ENCODE measurements at places on chromosomes 1 and 21.
A peak's percentile ranks its signal among the peaks of the same experiment; 100 is the strongest.

- DNase-seq: no peak
These were observed 33.8 kb downstream of the RSPH1 start for GRCh38 chr21:42461881-42462877.

DNA sequence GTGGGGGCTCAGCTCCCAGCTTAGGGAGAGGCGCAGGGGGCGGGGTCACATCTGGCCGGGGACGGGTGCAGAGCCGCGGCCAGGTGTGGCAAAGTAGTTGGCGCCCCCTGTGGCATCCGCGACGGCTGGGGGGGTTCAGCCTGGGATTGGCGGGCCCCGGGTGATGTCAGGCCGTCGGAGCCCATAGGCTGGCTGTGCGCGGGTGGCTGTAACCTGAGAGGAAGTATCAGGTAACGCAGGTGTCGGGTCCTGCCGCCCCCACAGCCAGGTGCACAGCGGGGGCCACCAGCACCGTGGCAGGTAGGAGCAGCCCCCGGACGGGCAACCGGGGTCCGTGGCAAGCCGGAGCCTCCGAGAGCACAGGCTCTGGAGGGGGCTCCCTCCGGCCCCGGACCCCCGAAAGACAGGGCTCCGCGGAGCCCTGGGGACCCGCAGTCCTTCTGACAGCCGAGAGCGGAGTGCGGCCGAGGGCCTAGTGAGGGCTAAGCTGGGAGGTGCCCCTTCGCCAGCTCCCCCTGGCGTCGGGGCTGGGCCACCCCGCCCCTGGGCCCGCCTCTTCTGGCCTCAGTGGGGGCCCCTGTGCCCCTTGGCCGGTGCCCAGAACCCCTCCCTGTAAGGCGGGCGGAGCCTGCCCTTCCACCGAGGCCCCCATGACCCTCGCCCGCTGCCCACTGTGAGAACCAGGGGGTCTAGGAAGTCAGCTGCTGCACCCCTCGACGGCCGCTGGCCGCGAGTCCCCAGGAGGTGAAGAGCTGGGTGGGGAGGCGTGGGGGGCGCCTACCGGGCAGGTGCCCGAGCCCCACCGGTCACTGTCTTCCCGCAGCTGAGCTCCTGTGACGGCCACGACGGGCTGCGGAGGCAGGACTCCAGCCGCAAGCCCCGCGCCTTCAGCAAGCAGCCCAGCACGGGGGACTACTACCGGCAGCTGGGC lies 17.9 kb downstream of the TNFRSF25 start:
- no peak for DNase-seq

- no peak for DNase-seq
These were observed 192.3 kb upstream of the C1orf87 start for GRCh38 chr1:60265560-60266535.

GRCh38 chr1:89753761-89754160 lies 67.1 kb upstream of the LRRC8D start:
- no peak for DNase-seq

DNA sequence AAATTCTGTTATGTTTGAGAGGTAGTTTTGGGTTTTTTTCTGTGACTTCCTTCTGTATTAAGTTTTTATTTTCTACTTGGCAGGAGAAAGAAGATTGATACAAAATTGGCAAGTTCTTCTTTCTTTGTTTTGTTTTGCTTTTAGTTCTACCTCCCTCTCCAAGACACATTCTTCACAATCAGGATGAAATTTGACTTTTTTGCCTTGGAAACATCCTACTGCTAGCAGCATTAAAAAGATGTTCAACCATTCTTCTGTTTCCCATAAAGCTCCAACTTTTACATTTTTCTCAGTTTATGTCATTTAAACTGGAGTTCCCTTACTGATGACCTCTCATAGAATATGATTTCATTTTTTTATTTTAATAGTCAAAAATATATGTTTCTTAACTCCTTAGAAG lies 234.8 kb downstream of the NCAM2 start:
- DNase-seq: no peak

DNA sequence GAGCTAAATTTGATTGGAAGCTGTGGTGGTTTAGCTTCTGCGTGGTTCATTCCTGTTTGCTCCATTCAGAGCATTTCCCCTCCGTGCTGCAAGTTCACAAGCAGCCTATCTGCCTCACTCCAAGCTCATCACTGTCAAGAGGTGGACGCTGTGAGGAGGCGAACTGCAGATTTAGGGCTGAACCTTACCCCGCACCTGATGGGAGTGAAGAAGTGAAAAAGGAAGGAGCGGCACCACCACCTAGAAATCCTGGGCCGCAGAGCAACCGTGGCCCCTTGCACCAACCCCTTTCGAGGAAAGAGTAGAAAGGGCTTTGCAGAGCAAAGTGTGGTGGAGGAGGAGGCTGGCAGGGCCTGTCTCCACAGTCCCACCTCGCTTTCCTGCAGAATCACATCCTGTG lies 117.4 kb downstream of the IER5 start:
- DNase-seq: no peak

DNA sequence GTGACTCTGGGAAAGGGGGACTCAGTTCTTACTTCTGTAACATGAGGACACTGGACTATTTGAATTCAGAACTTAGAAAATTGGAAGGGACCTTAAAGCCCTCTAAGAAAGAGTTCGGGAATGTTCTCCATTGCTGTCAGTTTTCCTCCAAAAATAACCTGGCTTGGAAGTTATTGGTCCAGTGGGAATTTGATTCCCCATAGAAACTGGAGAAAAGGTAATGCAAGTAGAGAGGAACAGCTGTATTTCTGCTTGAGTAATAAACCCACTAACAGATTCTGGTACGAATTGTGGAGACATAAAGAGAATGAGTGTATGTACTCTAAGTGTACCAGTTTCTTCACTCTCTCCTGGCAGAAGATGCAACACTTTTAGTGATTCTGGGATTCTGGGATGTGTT lies 1.8 kb downstream of the ZBED6 start:
- DNase-seq: no peak

GRCh38 chr1:38474738-38475623 lies 384.6 kb downstream of the RRAGC start:
- no peak for DNase-seq

GRCh38 chr21:43849532-43850299 lies 15.3 kb upstream of the AGPAT3 start:
- DNase-seq: no peak

GRCh38 chr1:31944205-31945089 lies 6.3 kb upstream of the PTP4A2 start:
- peak; percentile 58 for DNase-seq

DNA sequence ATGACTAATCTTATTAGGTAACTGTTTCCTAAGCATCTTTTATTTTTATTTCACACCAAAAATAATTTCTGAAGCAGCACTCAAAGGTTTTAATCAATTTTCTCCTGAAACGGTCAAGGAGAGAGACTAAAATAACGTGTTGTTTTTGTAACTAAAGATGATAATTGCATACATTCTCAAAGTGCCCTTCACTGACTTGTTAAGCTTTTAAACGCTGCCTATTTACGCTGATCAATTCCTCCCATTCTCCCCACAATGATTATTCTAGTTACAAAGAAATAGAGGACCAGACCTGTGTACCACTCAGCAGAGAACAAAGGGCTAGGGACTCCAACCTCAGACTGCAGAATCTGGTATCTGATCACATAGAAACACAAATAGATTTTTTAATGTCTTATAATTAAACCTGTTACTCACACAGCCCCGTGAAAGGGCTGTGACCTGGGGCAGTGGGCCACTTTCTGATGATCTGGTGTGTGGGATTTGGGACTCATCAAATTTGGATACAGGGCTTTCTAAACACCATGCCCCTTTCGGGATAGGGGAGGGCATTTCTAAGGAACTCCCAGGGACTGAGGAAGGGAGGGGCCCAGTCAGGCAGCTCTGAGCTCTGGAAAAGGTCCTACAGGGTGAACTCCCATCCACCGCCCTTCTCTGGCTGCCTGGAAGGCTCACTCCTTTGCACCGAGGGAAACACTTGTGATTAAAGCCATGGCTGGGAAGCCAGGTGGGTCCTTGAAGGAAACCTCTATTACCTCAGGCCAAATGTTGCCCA lies 65.2 kb downstream of the BCAR3 start:
- DNase-seq: no peak
